ENCODE measurements at places on chromosomes 13 and 19.

- DNase-seq = no peak
These were observed 7.6 kb downstream of the KLHL26 start for GRCh38 chr19:18644196-18645034.

- peak; percentile 99 for DNase-seq
These were observed at the start of gene ZNF626 for GRCh38 chr19:20661150-20661819. ZNF626 (minus strand) TSS chr19:20661571; CDS start chr19:20661446, 125 bp downstream.

DNA sequence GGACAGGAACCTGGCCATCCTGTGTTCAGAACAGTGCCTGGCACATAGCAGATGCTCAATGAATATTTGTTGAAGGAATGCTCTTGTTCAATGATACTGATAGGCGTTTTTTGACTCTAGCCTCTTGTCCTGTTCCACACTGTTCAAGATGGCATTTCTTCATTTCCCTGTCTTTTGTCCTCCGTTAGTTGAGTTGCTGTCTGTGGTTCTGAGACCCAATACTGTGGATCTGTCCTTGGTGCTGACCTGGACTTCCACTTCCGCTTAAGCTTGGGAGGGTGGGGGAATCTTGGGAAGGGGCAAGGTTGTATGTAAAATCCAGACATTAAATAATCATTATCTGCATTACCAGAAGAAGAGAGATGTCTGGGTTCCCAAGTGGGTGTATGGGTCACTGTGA lies 8.3 kb upstream of the KCNN4 start:
- peak; percentile 68 for DNase-seq

DNA sequence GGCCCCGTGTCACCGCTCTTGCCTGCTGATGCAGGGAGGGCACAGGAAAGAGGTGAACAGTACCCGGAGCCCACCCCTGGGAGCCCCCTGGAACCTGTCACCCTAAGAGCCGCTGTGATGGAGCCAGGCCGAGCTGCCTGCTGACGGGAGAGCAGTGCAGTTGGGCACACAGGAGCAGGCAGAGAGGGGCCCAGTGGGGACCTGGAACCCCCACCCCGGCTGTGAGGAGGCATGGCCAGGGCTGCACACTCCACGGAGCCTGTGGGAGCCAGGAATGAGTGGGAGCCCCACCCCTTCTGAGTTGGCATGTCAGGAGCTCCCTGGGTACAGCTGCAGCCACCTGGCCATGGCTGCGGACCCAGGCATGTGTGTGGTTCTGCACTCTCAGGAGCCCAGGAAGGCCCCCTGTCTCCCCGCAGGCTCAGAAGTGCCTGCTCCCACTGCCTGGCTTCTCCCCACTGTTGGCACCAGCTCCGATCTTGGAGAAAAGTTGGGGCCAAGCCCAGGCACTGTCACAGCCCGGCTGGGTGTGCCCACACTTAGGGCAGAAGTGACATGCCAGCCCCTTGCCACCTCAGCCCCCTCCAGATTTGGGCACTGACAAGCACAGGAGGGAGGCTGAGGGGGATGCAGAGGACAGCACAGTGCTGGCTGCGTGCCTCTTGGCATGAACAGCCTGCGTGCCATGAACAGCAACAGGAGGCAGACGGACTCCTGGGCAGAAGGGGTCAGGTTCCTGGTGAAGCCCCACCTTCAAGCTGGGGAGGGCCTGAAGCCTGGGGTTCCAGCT lies 6.3 kb downstream of the CFAP97D2 start:
- no peak for DNase-seq

GRCh38 chr19:9641810-9642209 lies 20.8 kb upstream of the ZNF561 start:
- no peak for DNase-seq

GRCh38 chr19:2060884-2061494 lies 9.9 kb upstream of the MKNK2 start:
- peak; percentile 83 for DNase-seq

DNA sequence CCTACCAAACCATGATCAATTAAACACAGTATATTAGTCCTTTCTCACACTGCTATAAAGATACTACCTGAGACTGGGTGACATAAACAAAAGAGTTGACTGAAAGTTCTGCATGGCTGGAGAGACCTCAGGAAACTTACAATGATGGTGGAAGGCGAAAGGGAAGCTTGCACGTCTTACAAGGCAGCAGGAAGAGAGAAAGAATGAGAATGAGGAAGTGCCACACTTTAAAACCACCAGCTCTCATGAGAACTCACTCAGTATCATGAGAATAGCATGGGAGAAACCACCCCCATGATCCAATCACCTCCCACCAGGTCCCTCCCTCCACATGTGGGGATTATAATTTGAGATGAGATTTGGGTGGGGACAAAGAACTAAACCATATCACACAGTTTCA lies 324.9 kb upstream of the ZNF507 start:
- no peak for DNase-seq

Data from cardiac fibroblast (primary cell).